ENCODE measurements at places on chromosomes 6 and 20.

DNA sequence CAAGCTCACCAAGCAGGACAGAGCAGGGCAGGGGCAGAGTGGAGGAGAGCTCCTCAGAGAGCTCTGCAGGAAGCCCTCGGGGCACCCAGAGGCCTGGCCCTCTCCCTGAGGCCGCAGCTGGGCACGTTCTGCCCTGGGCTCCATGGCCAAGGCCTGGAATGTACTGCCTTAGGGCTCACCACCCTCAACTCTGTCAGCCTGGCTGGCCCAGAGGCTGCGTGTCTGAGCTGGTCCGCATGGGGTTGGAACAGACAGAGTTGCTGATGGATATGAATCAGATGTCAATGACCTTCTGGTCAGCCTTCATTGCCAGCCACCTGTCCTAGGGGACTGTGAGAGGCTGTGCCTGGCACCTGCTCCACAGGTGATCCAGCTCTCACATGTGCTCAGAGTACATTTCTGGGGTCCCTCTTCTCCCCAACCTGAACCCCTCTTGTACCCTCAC, 33.2 kb upstream of the PCMTD2 start:
- no peak for DNase-seq

DNA sequence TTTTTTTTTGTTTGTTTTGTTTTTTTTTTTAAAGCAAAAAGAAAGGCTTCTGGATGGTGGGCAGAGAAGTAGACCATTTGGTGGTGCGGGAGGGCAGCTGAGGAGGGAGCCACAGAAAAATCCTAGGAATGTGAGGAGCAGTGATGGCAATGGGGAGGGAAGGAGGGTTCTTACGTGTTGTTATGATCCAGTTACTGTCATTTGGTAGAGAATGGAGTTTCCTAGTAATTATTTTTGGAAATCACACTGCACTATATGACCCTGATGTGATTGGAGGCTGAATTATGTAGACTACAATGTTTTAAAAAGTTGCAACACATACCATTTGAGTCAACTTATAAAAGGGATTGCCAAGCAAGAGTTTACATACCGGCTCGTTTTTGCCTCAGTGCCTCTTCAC, 22.1 kb downstream of the ADGRF5 start:
- DNase-seq = no peak

- no peak for DNase-seq
These were observed 45.7 kb downstream of the PPARD start for GRCh38 chr6:35388030-35388429.

DNA sequence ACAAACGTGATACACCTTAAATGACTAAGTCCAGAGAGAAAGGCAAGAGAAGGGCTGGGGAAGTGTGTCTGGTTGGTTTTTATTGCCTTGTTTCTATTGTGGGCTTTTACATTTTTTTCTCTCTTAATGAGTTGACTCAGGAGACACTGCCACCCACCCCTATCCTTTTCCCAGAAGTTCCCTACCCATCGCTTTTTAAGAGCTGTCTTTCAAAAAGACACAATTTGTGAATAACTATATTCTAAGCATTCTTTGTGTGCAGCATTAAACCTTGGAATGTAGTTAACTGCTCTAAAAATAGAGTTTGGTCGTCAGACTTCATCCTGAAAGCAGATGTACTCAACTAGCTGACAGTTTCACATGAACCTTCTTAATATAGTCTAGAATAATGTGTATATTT, 174.9 kb downstream of the ISM1 start:
- DNase-seq = no peak

DNA sequence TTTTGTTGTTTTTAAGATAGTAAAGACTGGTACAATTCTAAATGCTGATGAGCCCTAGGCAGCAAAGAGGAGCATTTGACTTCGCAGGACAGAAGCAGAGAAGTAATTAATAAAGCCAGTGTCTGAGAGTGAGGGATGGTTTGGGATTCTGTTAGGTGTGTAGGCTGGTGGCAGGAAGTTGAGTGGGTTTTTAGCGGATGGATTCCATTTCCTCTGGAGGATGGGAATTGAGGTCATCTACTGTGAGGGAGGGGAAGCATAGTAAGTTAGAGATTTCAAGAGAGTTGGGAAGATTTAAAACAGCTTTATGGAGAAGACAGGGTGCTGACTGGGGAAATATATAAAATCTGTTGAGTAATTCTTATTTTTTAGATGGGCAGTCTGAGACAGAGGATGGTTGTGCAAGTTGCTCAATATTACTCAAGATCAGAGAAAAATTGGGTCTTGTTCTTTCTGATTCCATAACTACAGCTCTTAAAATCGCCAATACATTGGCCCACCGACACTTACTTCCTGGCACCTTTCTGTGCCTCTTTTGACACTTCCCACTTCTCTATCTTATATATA, 48.8 kb downstream of the PRL start:
- DNase-seq = no peak

- DNase-seq = no peak
These were observed 87.0 kb upstream of the RSPO3 start for GRCh38 chr6:127031511-127031910.

DNA sequence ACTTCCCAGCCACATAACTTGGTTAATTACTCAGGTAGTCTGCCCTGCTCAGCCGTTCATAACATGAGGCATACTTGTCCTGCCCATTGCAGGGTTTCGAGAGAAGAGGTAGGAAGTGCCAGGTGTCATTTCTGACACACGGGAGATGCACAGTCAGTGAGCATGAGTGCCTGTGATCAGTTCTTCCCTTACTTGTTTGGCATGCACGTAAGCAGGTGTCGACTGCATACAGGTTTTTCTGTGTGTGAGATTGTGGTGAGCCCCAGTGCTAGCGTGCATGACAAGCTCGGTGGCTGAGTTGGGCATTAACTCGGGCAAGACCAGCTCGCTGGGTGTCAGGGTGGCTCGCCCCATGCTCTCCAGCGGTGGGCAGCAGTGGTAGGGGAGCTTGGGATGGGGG, 51.2 kb upstream of the SLC22A1 start:
- DNase-seq = no peak

DNA sequence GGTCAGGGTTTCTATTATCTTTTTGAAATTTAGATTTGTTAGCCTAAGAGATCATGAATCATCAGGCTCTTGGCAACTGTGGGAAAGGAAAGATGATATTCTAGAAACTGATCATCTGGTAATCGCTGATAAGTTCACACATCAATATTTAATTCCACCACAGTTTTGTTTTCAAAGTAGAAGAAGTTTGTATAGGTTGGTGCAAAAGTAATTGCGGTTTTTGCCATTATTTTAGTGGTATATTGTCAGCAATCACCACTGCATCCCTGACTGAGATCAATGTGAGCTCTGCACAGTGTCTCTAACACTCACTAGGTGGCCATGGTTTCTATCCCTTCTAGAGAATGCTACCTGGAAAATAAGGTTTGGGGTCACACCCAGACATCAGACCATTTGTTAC, 17.0 kb upstream of the PXDC1 start:
- DNase-seq = no peak

DNA sequence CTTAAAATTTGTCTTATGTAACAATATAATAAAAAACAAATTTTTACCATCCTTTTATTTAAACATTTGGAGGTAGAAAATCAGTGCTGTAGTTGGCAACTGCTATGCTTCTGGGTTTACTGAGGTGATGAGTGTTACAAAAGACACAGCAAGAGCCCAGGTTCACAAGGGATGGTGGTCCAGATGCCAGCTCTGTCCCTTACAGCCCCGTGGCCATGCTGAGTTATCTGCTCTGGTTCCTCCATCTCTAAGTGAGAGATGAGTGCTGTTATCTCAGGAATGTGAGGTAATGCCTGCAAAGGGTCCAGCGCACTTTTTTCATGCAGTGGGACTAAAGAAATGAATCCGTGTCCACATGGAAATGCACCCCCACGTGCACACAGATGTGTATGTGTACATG, 17.8 kb downstream of the SYNDIG1 start:
- no peak for DNase-seq

- DNase-seq = no peak
These were observed 51.7 kb downstream of the SLC22A23 start for GRCh38 chr6:3405182-3405518.

DNA sequence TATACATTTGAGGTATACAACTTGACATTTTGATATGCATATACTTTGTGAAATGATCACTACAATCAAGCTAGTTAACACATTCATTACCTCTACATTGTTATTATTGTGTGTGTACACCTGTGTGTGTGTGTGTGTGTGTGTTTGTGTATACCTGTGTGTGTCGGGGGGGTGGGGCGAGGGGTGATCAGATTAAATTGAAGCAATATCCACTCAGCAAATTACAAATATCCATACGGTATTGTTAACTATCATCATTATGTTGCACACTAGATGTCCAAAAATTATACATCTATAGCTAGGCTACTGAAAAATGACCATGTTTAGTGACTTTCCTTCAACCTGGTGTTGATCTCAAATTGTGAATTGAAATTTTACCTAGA, 1.8 kb downstream of the RHAG start:
- DNase-seq = no peak

DNA sequence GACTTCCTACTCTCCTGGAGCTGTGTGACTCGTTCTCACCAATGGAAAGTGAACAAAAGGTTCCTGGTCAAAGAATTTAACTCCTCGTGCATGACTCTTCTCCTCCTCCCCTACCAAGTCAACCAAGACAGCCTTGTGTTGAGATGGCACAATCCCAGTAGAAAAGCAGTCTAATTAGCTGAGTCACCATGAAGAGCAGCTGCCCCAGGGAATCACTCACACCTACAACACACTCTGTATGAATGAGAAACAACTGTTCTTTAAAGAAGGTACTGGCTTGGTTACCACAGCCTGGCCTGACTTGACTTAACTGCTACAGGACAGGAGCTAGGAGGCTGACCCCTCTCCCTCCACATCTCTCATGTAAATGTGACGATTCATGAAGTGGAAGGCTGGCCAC, 2.9 kb upstream of the HLA-DOB start:
- DNase-seq = no peak
